Stimulated activated CD4-positive, alpha-beta T cell treated with anti-CD3 and anti-CD28 coated beads, Interleukin-12 subunit alpha, Interleukin-12 subunit beta, amount 100 ng/mL, for 48 hours (primary cell): ENCODE measurements at places on chromosomes 7 and 10.

DNA sequence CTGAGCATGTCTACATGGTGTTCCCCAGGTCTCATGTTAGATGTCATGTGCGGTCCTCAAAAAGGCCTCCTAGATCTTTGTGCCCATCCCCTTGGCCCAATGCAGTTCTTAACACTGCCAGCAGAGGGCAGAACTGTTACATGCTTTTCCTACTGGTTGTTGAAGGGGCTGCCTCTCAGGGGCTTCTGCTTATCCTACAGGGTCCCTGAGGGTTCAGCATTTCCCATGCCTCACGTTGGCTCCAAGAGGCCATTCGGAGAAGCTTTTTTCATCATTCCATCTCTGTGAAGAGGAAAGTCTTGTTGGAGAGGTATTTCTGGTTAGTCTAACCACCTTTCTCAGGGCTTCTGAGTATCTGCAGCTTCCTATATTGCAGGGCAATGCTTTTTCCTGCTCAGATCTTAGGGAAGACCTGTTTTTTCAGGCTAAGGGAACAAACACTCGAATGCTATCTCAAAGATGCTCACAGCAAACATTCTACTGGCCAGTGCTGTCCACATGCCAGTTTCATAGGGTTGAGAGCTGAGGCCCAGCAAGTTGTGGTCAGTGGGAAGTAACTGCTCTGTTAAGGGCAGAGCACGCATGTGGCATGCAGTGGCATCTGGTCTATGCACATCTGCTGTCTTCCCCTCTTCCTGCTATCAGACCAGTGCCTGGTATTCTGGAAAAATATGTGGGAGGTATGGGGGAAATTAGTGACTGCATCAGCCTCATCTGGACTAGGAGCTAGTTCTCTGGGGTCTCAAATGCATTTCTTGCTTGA, 31.5 kb downstream of the MBL2 start:
- DNase-seq: peak; percentile 13

GRCh38 chr10:113745374-113745773, 6.1 kb upstream of the PLEKHS1 start:
- DNase-seq: no peak

GRCh38 chr7:158782761-158783401, 46.4 kb downstream of the ESYT2 start:
- no peak for DNase-seq

- no peak for DNase-seq
Observed at GRCh38 chr10:32680803-32681557, 235.0 kb downstream of the CCDC7 start.

DNA sequence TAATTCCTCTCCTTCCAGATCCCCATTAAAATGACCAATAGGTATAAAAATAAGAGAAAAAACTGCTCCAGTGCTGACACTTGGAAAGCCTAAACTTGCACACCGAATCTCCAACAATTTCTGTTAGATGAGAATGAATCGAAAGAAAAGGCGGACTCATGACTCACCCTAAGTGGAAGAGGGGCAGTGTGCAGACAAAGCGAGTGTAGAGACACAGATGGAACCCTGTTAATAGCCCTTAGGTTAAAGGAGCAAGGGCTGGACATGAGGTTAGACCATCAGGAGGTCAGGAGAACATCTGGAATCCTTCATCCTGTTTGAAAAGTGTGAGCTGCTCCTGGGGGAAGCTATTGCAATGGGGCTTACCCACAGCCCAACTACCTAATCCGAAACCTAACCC, 103.4 kb upstream of the GLI3 start:
- DNase-seq: no peak

GRCh38 chr7:53675835-53676234, 640.4 kb downstream of the POM121L12 start:
- no peak for DNase-seq

- no peak for DNase-seq
Observed at GRCh38 chr7:33395340-33395739, 266.0 kb downstream of the BBS9 start.

GRCh38 chr10:126062131-126063032, 166.0 kb downstream of the FANK1 start:
- DNase-seq: no peak

DNA sequence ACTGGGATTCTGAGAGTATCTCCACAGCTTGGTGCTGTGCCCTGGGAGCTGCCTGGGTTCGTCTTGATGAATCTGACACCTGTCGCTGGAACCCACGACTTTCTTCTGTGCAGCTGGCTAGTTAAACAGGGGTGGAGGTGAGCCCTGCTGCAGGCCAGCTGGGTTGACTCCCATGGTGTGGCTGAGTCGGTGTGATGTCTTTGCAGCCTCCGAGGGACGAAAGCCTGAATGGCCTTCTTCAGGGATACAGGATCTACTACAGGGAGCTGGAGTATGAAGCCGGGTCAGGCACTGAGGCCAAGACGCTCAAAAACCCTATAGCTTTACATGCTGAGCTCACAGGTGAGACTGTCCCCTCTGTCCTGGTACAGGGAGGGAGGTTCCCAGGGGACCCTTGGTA, 508.1 kb upstream of the FOXK1 start:
- no peak for DNase-seq

GRCh38 chr7:27888736-27889135, 148.8 kb downstream of the TAX1BP1 start:
- DNase-seq: no peak

DNA sequence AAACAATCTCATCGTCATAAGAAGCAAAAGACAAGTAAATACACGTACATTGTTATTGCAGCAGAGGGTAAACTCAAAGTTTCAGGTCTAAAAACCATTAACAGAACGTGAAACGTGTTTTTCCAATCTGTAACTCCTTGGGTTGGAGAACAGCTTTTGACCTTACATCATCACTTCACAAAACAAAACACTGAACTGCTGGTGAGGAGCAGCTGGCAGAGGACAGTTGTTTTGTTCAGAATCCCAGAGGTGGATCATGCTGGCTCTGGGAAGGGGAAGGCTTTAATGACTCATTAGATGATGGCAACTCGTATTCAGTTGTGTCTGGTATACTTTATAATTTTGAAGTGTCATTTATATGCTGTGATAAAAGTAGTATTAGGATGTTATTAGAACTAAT, 923.0 kb upstream of the CELF2 start:
- DNase-seq: no peak

DNA sequence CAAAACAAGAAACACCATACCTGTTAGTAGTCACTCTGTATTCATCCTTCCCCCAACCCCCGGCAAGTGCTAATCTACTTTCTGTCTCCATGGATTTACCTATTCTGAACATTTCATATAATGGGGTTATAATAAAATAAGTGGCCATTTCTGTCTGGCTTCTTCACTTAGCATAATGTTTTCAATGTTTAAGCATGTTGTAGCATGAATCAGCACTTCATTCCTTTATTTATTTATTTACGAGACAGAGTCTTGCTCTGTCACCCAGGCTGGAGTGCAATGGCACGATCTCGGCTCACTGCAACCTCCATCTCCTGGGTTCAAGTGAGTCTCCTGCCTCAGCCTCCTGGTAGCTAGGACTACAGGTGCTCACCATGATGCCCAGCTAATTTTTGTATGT, 69.2 kb downstream of the HIP1 start:
- no peak for DNase-seq

- no peak for DNase-seq
Observed at GRCh38 chr7:36667007-36667745, 57.1 kb downstream of the AOAH start.

GRCh38 chr7:7331523-7331922, 149.2 kb downstream of the C1GALT1 start:
- DNase-seq: no peak

- no peak for DNase-seq
Observed at GRCh38 chr7:111914291-111914690, 291.9 kb downstream of the DOCK4 start.

DNA sequence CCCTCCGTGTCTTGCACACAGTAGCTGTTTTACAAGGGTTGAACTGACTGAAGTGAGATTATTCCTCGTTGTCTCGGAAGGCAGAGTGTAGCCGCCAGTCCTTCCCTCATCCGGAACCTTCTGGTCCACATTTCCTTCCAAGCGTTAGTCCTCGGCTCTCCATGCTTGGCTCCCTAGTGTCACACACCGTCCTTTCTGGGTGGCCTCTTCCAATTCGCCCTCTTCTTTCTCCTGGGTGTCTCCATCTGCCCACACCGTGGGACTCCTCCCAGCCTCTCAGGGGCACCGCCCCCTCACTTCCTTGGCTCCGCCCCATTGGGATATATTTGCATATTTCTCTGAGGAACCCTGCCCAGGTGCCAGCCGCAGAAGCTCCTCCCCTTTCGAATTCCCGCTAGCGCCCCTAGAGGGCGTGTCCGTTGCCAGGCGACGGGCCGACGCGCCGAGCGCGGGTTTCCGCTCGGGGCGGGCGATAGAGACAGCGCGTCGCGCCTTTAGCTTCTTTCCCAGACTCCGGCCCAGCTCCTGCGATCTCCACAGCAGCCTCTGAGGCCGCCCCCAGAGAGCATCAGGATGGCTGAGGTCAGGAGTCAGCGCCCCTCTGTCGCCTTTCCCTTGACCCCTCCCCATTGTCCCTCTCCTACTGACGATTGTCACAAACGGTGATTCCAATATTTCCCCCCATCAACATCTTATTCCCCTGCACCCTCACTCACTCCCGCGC, at the start of gene CFAP58:
TSS of gene CFAP58 (plus strand) at position 509 of the 724 bp plus-strand sequence. CDS start at position 574, 65 bp downstream.
- DNase-seq: peak; percentile 83

DNA sequence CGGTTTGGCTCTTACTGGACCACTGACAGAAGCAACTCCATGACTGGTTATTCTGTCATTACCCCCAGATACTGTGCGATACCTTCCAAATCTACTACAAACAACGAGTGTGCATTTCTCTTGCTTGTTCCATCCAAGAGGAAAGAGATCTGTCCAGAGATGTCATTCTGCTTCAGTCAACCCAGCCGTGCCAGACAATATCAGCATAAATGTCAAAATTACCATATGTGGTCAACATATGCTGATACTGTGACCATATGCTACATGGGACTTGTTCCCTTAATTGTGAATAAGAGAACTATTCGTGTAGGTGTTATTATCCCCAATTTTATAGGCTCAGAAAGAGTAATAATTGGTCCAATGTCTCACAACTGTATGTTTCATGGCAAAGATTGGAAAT, 143.2 kb upstream of the PRSS1 start:
- no peak for DNase-seq

GRCh38 chr7:142523821-142524460, 225.3 kb upstream of the PRSS1 start:
- DNase-seq: no peak

GRCh38 chr10:91540733-91541132, 92.1 kb downstream of the PPP1R3C start:
- DNase-seq: no peak

DNA sequence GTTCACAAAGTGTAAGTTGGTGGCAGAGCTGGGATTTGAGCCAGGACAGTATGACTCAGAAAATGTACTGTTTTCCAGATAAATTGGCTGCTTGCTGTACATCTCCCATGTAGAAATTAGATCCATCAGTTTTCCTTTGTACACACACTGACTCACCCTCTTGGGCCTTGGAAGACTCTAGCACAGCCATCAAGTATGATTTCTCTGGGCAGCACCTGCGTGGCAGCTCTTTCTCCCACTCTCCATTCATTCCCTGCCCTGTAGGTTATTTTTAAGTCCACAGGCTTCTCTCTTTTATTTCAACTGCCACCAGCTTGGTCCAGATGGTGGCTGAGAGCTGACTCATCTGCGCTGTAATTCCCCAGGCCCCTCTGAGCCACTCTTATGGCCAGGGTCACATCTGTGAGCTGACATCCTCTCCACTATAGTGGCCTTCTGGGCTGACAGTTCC, 28.3 kb upstream of the SDK1 start:
- DNase-seq: no peak

DNA sequence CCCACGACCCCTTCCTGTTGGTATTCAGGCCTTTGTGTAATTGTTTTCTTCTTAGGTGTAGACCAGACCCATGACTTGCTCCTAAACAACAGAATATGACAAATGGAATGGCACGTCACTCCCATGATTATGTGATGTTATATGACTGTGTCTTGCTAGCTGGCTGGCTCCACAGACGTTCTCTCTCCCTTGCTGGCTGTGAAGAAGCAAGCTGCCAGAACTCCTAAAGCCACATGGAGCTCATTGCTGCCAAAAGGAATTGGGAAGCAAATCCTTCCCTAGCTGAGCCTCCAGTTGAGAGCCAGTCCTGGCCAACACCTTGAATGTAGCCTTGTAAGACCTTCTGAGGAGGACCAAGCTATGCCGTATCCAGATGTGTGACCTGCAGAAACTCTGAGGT, 74.2 kb downstream of the RAB18 start:
- DNase-seq: no peak

- DNase-seq: no peak
Observed at GRCh38 chr7:15248514-15248913, 313.3 kb downstream of the AGMO start.
